Activated CD4-positive, alpha-beta memory T cell treated with anti-CD3 and anti-CD28 coated beads for 36 hours (primary cell): ENCODE measurements at places on chromosomes 11 and 22. TPM values are rescaled to one million over a fixed set of nuclear protein-coding genes. Genes with fewer than 3 reads are reported as not detected.

- DNase-seq = no peak
- H3K36me3 ChIP-seq = no peaks in the 10 kb centered on the region
- H3K4me3 ChIP-seq = no peak overlapping the region
- peaks cover 29% of the 10 kb centered on the region for H3K27me3 ChIP-seq
Observed at GRCh38 chr11:86952221-86952875, 2.8 kb downstream of the FZD4 start.

TSSK2 gene
- not detected for total RNA-seq

HPS5 gene
- 20.9 TPM for total RNA-seq

DNA sequence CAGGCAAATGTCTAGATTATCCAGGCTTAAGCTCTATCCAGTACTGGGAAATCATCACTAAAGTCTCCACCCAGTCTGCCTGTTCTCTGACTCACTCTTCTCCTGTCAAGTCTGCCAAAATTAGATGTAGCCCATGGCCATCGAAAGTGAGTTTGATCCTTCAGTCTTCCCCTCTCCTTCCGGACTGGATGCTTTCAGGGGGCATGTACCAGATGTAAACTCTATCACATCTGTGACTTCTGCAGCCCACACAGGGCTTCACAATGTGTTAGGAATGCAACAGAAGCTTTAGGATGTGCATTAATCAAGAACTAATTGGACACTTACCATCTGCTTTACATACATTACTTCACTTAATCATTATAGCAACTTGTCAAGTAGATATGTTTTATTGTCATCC, 12.3 kb downstream of the ME3 start:
- no peaks in the 10 kb centered on the region for H3K4me1 ChIP-seq
- peaks cover 1% of the 10 kb centered on the region for H3K27me3 ChIP-seq
- no peak overlapping the region for H3K4me3 ChIP-seq
- H3K36me3 ChIP-seq = no peaks in the 10 kb centered on the region
- no peak for DNase-seq

DNA sequence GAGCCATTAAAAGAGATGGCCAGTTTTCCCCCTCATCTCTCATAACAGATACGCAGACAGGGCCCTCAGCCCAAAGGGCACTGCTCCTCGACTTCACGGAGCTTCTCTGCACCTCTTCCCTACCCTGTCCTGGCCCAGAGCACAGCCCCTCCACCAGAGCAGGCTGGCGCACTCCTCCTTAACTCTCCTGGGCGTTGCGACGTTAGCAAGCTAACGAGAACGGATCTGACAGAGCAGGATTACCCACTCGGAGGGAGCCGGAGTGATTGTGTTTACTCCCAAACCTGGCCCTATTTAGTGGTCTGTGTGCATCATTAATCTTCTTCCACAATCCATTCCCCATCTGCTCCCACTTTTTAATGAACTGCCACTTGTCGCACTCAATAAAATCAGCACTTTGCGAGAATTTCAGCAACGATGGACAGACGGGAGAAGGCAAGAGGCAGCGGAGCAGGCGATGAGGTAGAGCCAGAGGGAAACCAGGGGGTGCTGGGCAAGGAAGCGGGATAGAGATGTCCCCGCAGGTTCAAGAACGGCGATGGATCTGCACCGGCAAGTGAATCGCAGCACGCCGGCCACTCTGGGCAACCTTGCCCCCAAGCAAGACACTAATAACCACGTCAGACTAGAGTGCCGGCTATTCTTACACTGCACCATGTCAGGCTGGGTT, 159.4 kb downstream of the BUD13 start:
- no peak overlapping the region for H3K27ac ChIP-seq
- H3K36me3 ChIP-seq = no peaks in the 10 kb centered on the region
- DNase-seq = no peak
- peaks cover 13% of the 10 kb centered on the region for H3K27me3 ChIP-seq

GRCh38 chr11:16078936-16079335, 277.4 kb downstream of the SOX6 start:
- H3K27me3 ChIP-seq = no peaks in the 10 kb centered on the region
- no peaks in the 10 kb centered on the region for H3K36me3 ChIP-seq
- H3K4me3 ChIP-seq = no peak overlapping the region
- DNase-seq = no peak
- no peak overlapping the region for H3K27ac ChIP-seq

DNA sequence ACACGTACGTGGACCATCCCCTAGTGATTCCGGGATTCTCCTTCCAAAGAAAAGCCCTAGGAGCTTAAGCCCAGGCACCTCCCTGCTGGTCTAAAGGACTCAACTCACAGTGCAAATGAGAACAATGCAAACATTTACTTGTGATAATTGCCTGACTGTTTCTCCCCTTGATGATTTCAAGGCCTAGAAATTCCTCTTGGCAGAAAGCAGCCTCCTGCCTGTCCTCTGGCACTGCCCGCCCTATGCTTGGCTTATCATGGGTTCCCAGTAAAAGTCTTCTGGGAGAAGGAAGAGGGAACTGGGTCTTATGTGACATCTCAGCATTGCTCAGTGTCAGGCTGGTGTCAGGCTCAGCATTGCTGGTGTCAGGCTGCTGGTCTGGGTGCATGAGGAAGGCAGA, 351.8 kb downstream of the SHANK2 start:
- DNase-seq = no peak
- H3K27ac ChIP-seq = no peak overlapping the region
- no peak overlapping the region for H3K4me3 ChIP-seq
- no peaks in the 10 kb centered on the region for H3K4me1 ChIP-seq
- no peaks in the 10 kb centered on the region for H3K27me3 ChIP-seq

OR51F1 gene
- total RNA-seq = not detected

DNA sequence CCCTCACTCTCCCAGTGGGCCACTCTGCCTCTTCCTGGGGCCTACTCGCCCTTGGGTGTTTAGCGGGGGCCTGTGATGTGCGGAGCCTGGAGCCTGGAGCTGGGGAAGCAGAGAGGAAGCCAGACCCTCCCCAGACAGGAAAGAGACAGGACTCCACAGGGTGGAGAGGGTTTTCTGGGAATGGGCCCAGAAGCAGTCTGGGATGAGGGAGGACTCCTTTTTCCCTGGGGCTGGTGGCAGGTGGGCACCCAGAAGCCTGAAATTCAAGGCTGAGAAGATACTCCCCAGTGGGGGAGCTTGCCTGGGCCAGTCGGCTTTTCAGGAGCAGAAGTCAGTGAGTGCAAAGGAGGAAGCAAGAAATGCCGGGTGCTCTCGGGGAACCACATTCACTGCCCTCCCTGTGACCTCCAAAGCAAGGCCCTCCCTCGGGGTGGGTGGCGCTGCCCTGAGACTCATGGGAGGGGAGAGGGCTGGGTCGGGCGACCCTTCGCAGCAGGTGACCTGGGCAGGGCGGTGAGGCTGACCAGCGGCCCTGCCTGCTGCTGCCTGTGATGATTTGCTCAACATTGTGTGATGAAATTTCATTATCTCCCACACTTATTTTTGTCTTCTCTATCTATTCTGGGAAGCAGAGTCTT, 1377.4 kb downstream of the BRD1 start:
- H3K36me3 ChIP-seq = no peaks in the 10 kb centered on the region
- H3K4me3 ChIP-seq = no peak overlapping the region
- no peaks in the 10 kb centered on the region for H3K27me3 ChIP-seq
- no peaks in the 10 kb centered on the region for H3K4me1 ChIP-seq
- no peak for DNase-seq
- H3K27ac ChIP-seq = no peak overlapping the region

- H3K36me3 ChIP-seq = peaks cover 5% of the 10 kb centered on the region
- no peaks in the 10 kb centered on the region for H3K27me3 ChIP-seq
- peak within 1 kb of the TSS; percentile 33 for H3K27ac ChIP-seq
- H3K4me3 ChIP-seq = peak within 1 kb of the TSS; percentile 72
Observed at GRCh38 chr22:37051391-37052385, at the start of gene KCTD17. TSS of gene KCTD17 (plus strand) at chr22:37051742. CDS start at chr22:37051761, 19 bp downstream.

- no peak overlapping the region for H3K27ac ChIP-seq
- no peak overlapping the region for H3K4me3 ChIP-seq
- H3K36me3 ChIP-seq = no peaks in the 10 kb centered on the region
- H3K4me1 ChIP-seq = peaks cover 52% of the 10 kb centered on the region
- no peak for DNase-seq
Observed at GRCh38 chr11:83120327-83120726, 36.6 kb upstream of the PCF11 start.

DNA sequence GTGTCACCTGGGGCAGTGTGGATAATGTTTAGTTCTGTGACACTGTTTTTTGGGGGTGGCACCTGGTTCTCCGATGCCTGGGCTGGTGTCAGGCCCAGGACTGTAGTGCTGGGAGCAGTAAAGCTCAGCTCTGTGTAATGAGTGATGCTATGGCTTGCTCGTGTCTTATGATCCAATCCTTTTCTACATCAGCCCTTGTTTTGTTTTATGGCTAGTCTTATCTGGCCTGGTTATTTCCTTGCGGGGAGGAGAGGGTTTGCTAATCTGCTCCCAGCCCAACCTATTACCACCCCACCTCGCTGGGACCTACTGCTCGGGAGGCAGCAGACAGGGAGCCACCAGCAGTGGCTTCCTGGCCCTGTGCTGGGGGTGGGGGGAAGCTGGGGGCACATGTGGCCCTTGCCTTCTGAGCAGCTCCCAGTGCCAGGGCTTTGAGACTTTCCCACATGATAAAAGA, 35.0 kb upstream of the TPBGL start:
- no peaks in the 10 kb centered on the region for H3K36me3 ChIP-seq
- H3K4me3 ChIP-seq = no peak overlapping the region
- no peak for DNase-seq
- no peak overlapping the region for H3K27ac ChIP-seq
- no peaks in the 10 kb centered on the region for H3K27me3 ChIP-seq

- no peaks in the 10 kb centered on the region for H3K36me3 ChIP-seq
- peak overlapping the region; percentile 49 for H3K4me3 ChIP-seq
- peaks cover 12% of the 10 kb centered on the region for H3K4me1 ChIP-seq
- H3K27ac ChIP-seq = no peak overlapping the region
- peaks cover 54% of the 10 kb centered on the region for H3K27me3 ChIP-seq
- DNase-seq = peak; percentile 28
Observed at GRCh38 chr11:35619116-35619854, 1.0 kb downstream of the FJX1 start.
